Hematopoietic multipotent progenitor cell treated with erythropoietin and hydrocortisone succinate and interleukin-3 and kit ligand, for 6 days (in vitro differentiated cells): ENCODE measurements at places on chromosomes 1 and 21.

DNA sequence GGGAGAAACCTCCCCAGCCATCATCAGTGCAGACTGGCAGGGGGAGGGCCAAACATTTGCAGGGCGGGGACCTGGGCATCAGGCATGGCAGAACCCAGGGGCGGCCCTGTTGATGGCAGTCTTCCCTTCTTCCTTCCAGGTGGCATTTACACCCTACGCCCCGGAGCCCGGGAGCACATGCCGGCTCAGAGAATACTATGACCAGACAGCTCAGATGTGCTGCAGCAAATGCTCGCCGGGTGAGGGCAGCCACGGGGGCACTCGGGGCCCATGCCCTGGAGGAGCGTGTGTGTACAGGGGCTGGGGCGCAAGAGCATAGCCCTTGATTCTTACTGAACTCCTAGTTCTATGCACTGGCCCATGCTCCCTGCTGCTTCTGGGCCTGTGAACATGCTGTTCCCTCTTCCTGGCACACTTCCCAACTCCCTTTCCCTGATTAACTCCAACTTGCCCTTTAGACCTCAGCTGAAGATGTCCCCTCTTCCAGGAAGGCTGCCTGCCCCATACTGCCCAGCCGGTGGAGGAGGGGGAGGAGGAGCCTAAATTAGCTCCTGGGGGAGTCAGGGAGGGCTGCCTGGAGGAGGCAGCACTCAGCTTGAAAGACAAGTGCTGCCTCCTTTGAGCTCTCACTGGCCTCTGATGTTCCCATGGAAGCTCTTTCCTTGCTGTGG is 22.0 kb downstream of the TNFRSF1B start:
- DNase-seq = no peak

DNA sequence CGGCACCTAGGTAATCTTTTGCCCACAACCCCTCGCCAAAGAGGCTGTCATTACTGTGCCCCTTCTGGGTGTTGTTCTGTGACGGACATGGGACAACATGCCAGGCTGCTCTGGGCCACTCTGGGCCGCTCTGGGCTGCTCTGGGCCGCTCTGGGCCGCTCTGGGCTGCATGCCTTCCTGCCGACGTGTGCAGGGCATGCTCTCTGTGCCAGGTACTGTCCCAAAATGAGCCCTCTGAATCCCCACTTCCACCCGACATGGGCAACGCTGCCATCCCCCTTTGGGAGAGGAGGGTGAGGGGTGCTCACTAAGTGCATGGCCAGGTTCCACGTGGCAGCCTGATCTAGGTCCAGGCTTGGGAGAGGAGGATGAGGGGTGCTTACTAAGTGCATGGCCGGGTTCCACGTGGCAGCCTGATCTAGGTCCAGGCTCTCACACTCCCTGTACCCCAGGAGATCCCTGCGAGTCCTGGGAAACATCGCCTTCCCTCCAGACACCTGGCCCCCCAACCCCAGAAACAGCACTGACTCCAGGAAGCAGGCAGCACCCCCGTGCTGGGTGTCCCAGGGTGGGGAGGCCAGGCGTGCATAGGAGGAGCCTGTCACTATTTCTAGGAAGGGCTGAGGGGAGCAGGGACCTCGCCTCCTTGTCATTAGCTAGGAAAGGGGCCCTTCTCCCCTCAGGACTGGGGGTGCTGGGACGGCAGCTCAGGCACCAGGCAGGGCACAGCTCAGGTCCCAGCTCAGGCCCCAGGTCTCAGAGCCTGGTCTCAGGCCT is 16.5 kb downstream of the TTC34 start:
- DNase-seq = no peak

DNA sequence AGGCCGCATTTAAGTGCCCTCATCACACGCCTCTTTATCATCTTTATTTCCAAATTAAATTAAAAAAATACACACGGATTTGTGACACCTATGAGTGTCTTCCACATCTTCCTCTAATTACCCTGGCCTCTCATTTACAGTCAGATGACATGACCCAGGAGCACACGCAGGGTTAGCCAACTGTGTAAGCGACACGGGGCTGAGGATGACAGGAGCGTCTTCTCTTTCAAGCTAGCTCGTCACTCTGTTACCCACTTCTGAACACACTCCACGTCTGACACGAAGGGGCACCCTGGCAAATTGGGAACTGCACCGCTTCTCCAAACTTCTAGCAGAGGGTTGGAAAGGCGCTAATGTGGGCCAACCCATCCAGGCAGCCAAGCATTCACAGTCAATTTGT is 112.1 kb downstream of the SMYD2 start:
- no peak for DNase-seq

GRCh38 chr1:165857046-165857801 is 29.8 kb downstream of the UCK2 start:
- peak; percentile 85 for DNase-seq

DNA sequence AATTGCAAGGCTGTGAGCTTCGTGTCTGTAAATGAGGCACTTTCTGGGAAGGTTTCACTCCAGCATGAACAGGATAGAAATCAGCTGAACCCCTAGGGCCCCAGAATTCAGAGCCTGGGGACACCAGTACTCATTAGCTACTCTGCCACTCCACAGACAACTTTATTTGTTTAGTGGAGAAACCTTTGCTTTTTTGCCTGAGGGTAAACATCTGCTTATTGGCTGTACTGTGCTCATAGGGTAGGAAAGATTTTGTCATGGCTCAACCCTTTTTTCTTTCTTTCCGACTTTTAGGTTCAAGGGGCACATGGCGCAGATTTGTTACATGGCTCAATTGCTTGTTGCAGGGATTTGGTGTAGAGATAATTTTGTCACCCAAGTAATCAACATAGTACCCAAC is 138.4 kb upstream of the BACE2 start:
- DNase-seq = no peak

DNA sequence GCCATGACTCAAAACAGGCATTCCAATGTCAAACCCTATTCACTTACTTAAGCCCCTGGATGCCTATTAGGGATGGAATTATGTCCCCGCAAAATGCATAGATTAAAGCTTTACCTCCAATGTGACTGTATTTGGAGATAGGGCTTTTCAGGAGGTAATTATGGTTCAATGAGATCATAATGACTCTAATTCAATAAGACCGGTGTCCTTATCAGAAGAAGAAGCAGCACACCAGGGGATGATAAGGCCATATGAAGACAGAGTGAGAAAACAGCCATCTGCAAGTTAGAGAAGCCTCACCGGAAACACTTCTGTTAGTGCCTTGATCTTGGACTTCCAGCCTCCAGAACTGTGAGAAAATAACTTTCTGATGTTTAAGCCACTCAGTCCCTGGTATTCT is 1131.8 kb upstream of the TMPRSS15 start:
- peak; percentile 7 for DNase-seq

DNA sequence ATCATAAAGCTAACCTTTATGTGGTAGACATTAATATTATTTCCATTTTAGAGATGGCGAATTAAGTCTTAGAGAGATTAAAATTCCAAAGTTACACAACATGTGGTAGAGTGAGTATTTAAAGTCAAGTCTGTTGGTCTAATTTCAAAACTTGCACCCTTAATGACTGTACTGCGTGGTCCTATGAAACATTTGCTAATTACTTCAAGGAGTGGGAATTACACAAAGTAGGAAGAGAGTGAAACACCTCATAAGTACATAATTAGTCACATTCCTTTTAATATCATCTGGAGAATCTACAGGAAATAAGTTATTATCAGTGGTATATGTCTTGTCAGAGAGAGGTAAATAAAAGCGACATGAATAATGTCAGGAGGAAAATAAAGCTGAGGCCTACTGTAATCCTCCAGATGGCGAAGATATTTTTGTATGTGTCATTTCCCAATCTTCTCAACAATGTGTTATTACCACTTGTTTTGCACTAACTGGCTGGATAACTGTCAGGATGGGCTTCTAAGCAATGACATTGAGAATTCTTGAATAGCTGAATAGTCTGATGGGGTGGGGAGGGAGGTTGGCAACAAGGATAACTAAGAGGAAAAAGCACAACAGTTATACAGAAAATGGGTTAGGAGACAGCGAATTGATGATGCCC is 95.5 kb downstream of the TNFSF18 start:
- no peak for DNase-seq

DNA sequence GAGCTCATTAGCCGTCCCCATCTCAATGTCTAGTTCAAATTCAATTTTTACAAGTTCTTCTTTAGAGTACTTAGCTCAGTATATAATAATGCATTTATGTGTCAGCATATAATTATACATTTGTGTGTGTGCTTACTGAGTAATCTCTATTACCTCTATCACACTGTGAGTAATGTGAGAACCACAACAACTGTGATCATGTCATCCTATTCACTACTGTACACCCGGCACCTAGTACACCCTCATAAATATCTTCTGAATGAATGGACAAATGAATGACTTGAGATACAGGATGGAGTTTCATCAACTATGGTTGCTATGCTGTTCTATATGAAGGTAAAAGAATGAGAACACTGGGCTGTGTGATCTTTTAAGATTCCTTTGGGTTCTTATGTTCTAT is 124.0 kb downstream of the GPATCH2 start:
- DNase-seq = no peak

DNA sequence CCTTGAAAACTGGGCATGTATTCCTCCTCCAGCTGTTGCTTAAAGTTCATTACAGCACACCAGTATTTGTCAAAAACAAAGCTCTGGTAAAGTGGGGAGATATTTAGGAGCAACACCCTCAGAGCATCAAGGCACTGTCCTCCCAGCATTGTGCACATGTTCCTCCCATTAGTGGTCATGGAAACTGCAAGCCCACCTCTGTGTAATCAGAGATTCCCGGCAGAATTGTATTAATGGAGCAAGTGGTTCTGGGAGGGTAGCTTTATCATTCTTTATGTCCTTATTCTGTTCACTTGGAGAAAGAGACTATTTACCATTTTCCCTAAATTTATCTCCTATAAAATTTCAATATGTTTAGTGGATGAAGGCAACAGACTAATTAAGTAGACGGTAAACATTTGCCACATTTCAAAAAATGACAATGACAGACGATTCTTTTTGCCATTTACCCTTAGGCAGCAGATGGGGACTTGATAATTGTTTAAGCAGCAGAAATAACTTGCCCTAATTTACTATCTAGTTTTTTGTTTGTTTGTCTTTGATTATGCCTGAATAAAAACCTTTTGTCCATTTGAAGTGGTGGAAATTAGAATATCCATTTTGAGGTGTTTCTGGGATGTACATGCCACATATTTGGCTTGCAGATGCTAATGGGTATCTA is 289.6 kb upstream of the ST6GALNAC5 start:
- no peak for DNase-seq

DNA sequence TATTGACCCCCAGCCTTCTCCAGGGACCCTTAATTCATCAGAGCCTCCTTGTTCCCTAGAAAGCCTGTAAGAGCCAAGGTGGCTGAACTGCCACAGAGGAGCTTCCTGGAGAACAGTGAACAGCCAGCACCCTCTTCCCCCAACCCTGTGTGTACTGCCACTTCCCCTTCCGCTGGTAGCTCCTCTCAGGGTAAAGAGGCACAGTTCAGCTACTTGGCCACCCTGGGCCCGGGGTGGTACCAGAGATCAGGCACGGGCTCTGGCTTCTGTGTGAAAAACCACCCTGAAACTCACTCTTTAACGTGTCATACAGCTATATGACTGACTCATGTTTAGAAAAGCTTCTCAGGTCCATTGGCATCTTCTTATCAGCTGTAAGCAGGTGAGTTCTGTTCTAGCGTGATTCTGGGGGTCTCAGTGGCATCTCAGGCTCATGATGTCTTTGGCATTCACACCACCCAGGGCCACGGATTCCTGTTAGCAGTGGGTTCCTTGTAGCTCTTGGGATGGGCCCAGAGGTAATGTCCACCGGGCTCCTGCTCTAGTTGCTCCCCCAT is 22.4 kb downstream of the ARMH1 start:
- peak; percentile 56 for DNase-seq

GRCh38 chr1:27575840-27576331 is 28.1 kb downstream of the AHDC1 start:
- peak; percentile 49 for DNase-seq

GRCh38 chr1:169692756-169693460 is 18.5 kb downstream of the SELL start:
- DNase-seq = peak; percentile 68

- no peak for DNase-seq
Observed at GRCh38 chr1:185864331-185864730, 130.1 kb downstream of the HMCN1 start.

DNA sequence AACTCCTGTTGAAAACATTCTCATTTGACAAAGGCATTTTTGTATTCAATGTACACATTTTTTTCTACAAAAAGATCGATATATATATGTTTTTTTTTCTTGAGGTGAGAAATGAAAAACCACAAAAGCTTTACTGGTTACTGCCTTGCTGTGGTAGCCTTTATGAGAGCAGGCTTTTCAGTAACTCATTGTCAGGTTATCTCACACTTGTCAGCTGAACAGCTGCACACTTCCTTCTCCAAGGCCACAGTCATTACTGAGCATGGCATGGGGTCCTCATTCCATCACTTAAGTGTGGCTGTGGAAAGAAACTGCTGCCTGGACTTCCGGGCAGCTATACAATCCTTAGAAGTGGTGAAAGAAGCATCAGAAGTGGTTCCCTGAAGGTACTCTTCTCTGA is 169.3 kb upstream of the ZP4 start:
- DNase-seq = no peak

DNA sequence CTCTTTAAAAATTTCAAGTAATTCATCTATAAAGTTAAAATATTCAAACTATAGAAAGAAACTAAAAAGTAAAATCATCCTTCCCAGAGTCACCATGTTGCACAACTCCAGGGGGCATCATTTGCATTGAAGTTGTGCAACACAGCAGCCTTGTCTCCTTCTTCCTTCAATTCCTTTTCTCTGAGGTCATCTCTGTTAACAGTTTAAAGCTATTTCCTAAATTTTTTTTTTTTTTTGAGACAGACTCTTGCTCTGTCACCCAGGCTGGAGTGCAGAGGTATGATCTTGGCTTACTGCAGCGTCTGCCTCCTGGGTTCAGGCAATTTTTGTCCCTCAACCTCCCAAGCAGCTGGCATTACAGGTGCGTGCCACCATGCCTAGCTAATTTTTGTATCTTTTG is 7.1 kb downstream of the RHBG start:
- DNase-seq = no peak

- no peak for DNase-seq
Observed at GRCh38 chr1:244053831-244054230, 2.7 kb downstream of the ZBTB18 start.

DNA sequence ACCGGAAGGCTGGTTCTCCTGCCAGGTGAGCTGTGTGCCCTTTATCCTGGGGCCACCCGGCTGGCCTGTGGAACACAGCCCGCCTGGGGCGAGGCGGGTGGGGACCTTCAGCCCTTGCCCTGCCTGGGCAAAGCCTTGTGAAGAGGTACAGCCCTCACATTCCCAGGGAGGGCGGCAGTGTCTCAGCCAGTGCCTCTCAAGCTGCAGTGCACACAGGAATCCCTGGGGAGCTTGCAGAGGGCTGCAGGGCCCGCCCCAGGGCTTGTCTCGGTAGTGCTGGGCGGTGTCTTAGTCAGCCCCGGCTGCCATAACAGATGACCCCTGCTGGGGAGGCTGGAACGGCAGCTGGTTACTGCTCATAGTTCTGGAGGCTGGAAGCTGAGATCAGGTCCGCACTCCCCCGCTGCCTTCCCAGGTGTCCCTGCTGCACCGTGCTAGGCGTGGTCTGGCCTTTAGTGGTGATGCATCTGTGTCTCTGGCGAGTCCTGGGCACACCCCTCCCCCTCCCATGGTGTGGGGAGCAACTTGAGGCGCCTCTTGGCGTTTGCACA is 12.6 kb downstream of the DFFB start:
- peak; percentile 62 for DNase-seq

- DNase-seq = peak; percentile 66
Observed at GRCh38 chr1:226063224-226063976, 884 bp downstream of the H3-3A start.

- DNase-seq = peak; percentile 95
Observed at GRCh38 chr1:108533351-108534083, 26.4 kb upstream of the EEIG2 start.
